RCC 7860 (cell line): ENCODE measurements at places on chromosomes 3 and 15.

DNA sequence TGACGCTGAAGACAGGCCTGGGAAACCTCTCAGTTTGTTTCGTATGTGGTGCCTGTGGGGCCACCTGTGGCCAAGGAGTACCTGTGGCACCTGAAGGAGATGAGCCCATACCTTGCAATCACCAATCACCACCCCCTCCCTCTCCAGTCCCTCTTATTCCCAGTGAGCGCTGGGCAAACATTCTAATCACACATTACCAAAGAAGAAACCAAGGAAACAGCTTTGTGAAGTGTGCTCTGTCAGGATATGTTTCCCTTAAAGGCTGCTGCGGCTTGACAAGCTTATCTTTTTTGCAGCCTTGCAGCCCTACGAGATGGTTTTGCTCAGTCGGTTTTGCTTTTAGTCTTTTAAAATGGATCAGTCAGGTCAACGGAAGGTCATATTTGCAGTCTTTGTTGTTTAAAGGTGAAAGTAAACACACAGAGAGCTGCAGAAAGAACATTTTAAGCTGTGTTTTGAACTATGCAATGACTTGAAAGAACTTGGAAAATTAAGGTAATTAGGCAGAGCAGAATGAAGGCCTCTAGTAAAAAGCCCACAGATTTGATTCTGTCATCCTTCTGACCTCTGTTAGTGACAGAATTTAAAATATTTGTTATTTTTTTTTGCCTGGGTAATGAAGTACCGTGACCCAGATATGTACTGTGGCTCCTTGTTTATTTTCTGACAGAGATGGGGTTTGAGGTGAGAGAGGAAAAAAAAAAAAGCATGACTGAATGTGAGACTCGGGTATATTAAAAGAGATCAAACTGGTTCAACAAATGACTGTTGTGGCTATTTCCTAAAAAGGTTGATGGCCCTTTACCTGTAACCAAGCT is 461.4 kb downstream of the NSUN3 start:
- no peak for DNase-seq

DNA sequence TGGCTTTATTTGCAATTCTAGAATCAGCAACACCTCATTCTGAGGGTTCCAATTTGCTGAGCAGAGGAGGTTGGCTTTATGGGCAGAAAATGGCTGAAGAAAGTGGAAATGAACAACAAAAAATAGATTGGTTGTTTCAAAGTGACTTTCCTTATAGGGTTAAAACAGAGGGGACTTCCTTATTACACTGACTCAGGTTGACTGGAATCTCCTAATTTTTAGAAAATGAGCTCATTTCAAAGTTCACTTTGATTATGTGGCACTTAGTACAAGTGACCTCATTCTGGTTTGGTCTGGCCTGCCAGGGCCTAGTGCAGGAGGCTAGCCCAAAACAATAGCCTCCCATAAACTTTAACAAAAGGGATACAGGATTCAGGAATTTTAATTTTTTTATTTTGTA is 41.4 kb downstream of the NFKBIZ start:
- DNase-seq = peak; percentile 84

DNA sequence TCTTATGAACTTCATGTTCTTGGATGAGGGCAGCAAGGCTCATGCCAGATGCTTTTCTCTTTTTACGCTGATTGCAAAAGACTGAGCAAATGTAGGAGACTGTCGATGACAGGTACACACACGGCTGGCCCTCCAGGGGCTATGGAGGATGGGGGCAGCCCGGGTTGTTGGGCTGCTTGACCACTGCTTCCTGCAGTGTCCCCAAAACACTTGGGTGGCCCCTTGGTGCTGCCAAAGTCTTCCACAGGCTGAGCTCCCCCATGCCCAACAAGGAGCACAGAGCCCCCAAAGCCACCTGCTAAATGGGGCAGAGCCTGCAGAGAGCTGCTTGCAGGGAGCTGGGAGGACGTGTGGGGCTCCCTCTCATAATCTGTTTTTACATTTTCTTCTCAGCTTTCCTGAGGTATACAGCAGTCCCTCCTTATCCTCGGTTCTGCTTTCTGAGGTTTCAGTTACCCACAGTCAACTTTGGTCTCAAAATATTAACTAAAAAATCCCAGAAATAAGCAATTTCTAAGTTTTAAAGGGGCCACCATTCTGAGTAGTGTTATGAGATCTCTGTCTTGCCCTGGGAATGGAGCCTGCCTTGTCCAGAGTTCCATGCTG is 7.3 kb downstream of the PRR23E start:
- no peak for DNase-seq

GRCh38 chr3:8596321-8597218 is 48.0 kb downstream of the SSUH2 start:
- DNase-seq = no peak

- DNase-seq = no peak
Observed at GRCh38 chr3:192875971-192876565, 41.6 kb downstream of the MB21D2 start.

DNA sequence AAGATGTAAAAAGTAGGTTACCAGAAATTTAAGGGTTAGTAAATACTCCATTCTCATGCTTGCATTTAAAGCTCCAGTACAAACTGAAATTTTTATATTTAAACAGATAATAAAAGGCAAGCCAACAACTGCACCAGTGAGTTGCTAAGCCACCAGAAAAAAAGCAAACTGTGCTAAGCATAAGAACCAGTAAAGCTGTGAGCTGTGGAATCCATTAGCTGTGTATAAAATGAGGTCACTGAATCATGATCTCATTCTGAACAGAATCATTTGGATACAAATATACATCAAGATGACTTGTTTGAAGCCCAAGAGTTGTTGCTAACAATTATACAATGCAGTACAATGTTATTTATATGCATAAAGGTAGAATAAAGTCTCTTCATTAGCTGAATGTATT is 1312.2 kb downstream of the SI start:
- DNase-seq = no peak

GRCh38 chr3:464255-464654 is 267.7 kb downstream of the CHL1 start:
- no peak for DNase-seq

GRCh38 chr3:96959901-96960641 is 145.7 kb downstream of the EPHA6 start:
- DNase-seq = no peak

DNA sequence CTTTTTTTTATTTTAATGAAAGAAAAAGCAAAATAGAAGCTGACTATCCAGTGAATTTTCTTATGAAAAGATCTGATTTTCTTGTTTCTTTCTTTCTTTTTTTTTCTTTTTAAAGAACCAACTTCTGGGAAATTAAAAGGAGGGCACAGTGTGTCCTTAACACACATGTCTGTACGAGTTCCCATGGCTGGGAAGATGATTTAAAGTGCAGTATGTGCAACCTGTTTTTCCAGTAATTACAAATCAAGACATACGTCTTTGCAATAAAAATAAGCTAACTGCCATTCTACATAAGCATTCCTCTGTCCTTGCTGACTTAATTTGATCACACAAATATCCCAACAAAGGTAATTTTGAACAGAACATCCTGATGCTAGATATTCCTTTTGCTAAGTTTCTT is 416.1 kb downstream of the ROBO1 start:
- DNase-seq = no peak

GRCh38 chr3:61177450-61177849 is 73.8 kb downstream of the FHIT start:
- no peak for DNase-seq

- no peak for DNase-seq
Observed at GRCh38 chr3:79344876-79345871, 422.6 kb downstream of the ROBO1 start.

- DNase-seq = no peak
Observed at GRCh38 chr3:14497321-14497720, 42.8 kb downstream of the GRIP2 start.

- DNase-seq = no peak
Observed at GRCh38 chr15:34812369-34812768, 17.0 kb upstream of the ACTC1 start.

DNA sequence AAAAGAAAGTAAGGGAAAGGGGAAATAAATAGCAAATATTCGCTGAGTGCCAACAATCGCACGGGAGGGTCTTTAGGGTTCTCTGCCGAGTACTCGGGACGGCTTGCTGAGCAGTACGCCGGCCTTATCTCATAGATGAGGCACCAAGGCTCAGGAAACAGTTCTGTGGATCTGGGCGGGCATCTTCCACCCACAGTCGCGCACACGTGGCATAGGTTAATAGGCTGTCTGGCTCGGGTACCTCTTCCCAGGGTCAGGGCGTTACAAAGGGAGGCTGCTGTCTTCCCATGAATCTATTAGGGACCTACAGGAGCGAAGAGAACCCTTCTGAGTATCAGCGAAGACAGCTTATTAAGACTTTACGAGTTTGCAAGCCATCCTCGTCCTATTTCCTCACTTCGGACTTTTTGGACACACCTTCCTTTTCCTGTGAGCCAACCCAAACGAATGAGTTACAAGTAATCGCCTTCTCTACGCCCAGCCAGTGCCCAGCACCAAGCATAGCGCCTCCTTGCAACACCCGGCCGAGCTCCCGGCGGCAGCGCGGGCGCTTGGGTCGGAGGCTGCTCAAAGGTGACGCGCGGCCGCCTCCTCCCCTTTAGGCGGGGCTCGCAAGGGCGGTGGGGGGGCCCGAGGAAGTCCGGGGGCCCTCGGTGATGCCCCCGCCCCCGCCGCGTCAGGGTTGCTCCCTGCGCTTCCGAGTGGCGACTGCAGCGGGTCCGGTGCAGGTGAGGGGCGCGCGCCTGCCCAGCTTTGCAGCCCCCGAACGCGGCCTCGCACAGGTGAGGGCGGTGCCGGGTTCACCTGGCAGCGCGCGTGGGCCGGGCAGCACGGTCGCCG is at the start of gene MCTP2:
TSS of gene MCTP2 (plus strand) at position 679 of the 840 bp plus-strand sequence. CDS start 66,705 bp downstream, outside the sequence.
- peak; percentile 76 for DNase-seq

DNA sequence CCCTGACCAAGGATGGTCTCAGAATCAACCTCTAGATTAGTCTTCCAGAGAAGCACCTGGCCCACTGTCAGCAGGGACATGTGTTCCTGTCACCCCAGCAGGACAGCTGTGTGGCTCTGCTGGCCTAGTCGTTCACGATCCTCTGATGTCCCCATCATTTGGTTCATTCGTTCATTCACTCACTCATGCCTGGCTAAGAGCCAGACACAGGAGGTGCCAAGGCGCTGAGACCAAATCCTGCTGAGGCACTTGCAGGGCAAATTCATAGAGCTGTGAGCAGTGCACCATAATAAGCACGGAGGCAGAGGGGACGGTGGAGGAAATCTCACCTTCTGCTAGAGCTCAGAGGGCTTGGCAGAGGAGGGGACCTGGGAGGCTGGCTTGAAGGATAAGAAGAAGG is 49.9 kb upstream of the FGD5 start:
- DNase-seq = no peak

DNA sequence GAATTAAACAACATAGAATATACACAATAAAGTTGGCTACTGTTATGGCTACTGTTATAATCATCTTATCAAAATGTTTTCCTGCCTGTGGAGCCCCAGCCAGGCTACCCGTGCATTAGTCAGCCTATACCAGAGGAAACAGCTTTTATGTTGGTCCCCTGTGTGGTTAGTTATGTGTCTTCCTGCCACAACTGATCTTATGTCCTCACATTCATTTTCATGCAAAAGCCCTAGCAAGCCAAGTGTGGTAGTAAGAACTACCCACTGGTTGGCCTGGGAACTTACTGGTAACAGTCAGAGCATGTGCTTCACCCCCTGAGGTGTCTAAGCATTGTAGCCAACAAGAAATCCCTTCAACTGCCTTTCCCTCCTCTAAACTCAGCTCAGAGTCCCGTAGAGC is 21.8 kb downstream of the MGLL start:
- peak; percentile 78 for DNase-seq

GRCh38 chr15:89155656-89156055 is 65.7 kb downstream of the RLBP1 start:
- no peak for DNase-seq

- DNase-seq = no peak
Observed at GRCh38 chr3:98532709-98533571, 1.2 kb downstream of the GPR15 start.

DNA sequence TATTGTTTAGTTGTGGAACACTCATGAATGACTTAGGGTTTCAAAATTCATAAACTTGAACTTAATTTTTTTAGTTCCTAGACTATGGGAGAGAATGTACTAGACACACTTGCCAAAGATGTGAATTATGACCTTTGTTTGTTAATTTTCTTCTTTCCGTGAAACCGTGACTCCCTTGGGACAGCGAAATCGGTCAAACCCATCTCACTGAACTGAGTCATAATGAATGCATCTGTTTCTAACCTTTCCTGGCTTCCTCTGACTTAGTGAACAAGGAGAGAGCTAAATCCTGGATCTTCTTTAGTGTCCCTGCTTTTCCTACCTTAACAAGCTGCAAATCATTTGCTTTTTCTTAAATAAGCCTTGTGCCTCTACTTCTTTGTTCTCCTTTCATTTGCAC is 85.5 kb downstream of the LARS2 start:
- DNase-seq = no peak

DNA sequence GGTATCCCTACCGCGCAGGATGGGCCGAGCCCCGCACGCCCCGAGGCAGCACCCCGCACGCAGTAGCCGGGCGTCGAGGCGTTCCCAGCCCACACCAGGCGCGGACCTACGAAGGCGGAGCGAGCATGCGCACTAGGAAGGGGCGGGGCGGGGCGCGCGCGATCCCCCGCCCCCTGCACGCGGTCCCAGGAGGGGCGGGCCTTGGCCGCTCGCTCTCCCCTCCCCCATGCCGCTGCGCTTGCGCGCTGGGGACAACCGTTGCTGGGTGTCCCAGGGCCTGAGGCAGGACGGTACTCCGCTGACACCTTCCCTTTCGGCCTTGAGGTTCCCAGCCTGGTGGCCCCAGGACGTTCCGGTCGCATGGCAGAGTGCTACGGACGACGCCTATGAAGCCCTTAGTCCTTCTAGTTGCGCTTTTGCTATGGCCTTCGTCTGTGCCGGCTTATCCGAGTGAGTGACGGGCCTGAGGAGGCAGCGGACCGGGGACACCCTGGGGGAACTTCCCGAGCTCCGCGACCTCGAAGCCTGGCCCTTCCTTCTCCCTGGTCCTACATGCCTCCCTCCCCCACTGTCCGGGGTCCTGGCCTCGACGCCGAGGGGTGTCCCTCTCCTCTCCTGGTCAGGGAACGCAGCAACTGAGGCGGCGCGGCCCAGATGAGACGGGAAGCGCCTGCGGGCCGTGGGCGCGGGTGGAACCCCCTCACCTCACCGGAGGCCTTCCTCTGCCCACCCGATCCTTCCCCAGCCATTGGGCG is at the start of gene SPESP1:
TSS of gene SPESP1 (plus strand) at position 258 of the 755 bp plus-strand sequence. CDS start at position 387, 129 bp downstream.
- DNase-seq = no peak

DNA sequence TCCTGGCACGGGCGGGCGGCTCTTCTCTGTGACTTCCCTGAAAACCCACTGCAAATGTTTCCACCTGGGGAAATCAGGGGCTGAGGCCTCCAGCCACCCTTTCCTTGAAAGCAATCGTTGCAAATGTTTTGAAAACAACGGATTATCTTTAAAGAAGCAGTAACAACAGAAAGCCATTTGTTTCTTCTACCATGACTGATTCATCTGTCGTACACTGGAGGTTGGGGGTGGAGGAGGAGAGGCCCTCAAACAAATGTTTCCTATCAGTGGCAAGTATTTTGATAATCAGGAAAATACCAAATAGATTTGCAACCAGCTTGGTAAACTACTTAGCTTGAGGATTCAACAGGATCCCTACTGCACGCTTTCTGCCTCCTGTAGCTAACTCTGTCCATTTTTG is 114.9 kb downstream of the PDZRN3 start:
- DNase-seq = no peak

GRCh38 chr3:175258763-175259162 is 399.6 kb downstream of the NAALADL2 start:
- peak; percentile 43 for DNase-seq
